ENCODE measurements at places on chromosomes 11 and 22. TPM values are rescaled to one million over a fixed set of nuclear protein-coding genes. Genes with fewer than 3 reads are reported as not detected.

Gene ROBO4
- 0.76 TPM for total RNA-seq

Gene TRMT112
- total RNA-seq, result 198 TPM

Gene YPEL4
- not detected for total RNA-seq

Gene TEX54
- total RNA-seq, result not detected

Gene C11orf24
- 58.6 TPM for total RNA-seq

Gene CD3G
- not detected for total RNA-seq

Gene CCND1
- total RNA-seq, result 217 TPM

Gene PLEKHB1
- total RNA-seq, result 0.81 TPM

Gene BRSK2
- total RNA-seq, result 0.25 TPM

Gene SLC6A5
- total RNA-seq, result not detected

Gene PDGFD
- 5.2 TPM for total RNA-seq

Gene EMSY
- 14.3 TPM for total RNA-seq

Gene CSF2RB
- not detected for total RNA-seq

Gene OR52N4
- total RNA-seq, result not detected

Gene VWCE
- 2.2 TPM for total RNA-seq

Gene ACAT1
- 48.3 TPM for total RNA-seq

Gene FGF4
- total RNA-seq, result not detected

Gene DNAJB13
- total RNA-seq, result 3.2 TPM

Gene MTMR2
- 27.1 TPM for total RNA-seq

Gene OR52E4
- not detected for total RNA-seq

Gene NLRP10
- under 0.01 TPM for total RNA-seq
